Retina (tissue), 1 donor: ENCODE measurements at places on chromosomes 1 and 21.
A peak's percentile ranks its signal among the peaks of the same experiment; 100 is the strongest.

DNA sequence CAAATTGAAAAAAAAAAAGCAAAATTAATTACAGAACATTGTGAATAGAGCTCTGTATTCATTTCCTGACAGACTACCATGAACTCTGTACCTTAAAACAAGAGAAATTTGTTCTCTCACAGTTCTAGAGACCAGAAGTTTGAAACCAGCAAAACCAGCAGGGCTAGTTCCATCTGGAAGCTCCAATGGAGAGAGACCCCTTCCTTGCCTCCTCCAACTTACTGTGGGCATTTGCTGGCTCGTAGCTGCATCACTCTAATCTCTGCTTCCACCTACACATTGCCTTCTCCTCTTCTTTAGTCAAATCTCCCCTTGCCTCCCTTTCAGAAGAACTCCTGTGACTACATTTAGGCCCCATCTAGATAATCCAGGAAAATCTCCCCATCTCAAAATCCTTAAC lies 56.5 kb downstream of the SYDE2 start:
- DNase-seq, result no peak

DNA sequence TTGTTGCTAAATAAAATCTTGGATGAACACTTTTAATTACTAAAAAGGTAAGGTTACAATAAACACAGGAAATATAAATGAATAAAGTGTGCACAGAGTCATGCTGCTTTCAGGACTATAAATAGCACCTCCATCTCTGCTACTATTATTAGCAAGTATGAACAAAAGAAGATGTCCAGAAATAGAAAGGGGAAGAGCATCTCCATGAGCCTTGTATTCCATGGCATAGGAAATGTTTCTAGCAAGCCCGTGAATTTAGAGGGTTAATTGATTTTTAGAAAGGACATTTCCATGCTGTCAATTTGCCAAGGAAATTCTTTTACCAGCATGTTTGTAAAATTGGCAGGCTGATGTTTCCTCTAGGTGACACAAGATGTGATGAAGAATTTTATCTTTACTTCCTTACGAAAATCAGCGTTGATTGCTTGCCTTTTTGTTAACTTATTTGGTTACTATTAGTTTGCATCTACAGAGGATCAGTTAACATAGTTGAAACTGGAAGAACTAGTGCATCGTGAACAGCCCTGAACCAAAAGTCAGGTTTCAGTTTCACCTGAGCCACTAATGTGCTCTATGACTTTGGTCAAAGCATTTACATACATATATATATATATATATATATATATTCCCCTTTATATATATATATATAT lies 45.3 kb downstream of the NR5A2 start:
- no peak for DNase-seq

DNA sequence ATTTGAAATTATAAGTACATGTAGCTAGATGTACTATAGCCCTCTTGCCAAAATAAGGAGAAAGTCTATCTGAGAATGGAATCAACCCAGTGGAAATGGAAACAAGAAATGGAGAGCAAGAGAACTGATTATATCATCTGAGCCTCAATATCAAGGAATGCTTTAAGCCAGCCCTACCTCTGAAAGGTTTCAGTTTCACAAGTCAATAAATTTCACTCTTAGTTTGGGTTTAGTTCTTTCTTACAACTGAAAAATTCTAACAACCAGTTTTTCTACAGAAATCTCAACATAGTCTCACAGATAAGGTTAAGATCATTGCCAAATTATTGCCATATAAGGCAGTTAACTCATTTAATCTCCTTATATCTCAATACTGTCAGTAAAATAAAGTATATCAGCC lies 80.0 kb downstream of the EPS15 start:
- DNase-seq, result no peak

DNA sequence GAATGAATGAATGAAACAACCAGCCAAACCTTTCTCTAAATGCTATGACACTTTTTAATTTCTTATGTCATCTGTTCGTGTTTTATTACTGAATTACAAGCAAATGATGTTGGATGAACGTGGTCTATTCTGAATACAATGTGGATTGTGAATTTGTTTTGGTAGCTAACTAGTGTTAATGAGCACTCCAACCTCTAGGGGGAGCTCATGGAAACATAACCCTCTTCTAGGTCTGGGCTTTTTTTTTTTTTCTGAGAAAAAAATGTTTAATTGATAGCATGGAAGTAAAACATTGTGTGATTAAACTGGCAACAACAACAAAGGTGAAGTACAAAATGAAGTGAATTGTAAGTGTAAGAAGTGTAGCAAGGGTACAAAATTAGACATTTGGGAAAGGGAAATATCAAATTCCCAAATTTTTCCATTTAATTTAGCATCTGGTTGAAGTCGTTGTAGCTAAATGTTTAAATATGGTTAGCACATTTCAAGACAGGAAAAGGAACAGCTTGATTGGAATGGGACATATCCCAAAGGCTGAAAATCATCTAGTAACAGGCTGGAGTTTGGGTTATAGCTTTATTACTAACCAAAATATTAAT lies 42.6 kb upstream of the PTGS2 start:
- no peak for DNase-seq

DNA sequence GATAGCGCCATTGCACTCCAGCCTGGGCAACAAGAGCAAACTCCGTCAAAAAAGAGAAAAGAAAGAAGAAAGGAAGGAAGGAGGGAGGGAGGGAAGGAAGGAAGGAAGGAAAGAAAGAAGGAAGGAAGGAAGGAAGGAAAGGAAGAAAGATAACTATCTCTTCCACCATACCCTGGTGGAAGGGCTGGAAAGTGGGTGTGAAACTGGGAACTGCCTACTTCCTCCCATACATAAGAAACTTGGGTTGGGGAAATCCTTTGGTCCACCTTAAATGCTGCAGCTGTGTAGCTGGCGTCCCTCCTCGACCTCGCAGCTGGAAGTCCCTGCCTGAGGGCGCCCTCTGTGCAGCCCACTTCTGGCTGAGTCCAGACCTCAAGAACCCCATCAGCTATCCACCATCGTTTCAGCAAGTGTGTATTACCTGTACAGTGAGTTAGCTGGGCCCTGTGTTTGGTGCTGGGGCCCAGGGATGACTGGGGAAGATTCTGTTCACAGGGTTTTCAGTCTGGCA lies 4.6 kb upstream of the FAM167B start:
- peak; percentile 66 for DNase-seq

DNA sequence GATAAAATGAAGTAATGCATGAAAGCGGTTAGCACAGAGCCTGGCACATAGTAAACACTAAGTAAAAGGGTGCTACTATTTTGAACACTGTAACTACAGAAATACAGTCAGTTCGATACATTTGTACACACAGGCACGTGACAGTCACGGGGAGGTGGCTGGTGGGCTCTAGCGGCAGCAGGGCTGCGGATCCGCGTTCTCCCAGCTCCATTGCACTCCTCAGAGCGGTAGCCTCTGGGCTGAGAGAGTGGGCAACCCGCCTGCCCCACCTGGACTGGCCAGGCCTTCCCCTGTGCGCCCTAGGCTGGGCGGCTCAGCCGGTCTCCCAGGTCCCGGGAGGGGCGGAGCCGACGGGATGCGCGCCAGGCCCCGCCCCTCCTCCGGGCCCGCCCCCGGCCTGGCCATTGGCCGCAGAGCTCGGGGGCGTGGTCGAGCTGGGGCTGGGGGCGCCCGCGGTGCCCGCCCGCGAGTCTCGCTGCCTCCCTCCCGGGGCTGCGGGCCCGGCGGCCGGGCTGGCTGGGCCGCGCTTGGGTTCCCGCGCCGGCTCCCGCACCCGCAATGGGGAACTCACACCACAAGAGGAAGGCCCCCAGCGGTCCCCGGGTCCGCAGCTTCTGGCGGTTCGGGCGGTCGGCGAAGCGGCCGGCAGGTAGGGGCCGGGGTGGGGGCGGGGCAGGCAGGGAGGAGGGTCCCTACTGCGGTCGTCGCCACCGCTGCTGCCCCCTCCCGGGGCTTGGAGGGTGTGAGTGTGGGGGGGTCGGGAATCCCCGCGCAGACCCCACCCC lies 51.2 kb upstream of the SYNC start:
- DNase-seq, result peak; percentile 89

DNA sequence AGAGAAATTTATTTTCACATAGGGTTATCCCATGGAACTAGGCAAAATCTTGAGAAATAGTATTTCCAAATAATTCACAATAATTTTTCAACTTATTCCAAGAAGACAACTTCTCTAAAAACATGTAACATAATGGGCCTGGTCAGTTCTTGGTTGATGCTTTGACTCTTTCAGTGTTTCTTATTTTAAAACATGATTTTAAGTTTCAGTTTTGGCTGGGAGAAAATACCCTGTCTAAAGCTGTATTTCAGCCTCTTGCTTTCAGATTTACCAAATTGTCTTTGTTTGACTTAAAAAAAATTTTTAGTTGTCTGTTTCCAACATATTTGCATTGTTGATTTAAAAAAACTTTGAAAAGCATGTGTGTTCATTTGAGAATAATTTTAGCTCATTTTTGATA lies 5.1 kb downstream of the OR2T4 start:
- DNase-seq, result no peak

DNA sequence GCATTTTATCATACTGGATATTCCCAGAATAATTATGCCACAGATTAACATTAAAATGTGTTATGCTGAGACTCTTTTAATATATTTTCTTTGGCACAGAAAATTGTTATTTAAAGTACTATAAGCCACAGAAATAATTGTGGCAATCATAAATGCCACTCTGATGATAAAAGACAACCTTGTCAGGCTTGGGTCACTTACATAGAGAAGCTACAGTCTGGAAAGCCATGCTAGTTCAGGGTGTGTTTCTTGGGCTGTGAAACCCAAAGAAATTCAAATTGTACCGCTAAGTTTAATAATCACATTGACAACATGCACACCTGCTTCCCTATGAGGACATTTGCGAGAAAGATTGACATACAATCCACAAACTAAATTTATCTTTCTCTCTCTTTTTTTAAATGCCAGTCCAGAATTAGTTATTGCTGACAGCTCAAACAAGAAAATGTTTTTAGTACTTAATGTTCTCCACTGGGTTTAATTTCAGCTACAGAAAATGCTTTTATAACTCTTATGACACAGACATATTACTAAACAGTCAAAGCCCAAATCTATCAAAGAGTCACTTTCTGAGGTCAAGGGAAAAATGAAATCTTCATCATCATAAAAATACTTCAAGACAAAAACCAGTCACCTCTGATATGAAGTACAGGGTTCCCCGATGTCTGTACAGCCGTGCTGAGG lies 38.7 kb downstream of the TTC13 start:
- no peak for DNase-seq

- peak; percentile 29 for DNase-seq
Observed at GRCh38 chr1:203036537-203036936, 10.2 kb downstream of the PPFIA4 start.

GRCh38 chr1:231934797-231935196 lies 308.2 kb downstream of the DISC1 start:
- DNase-seq, result no peak

DNA sequence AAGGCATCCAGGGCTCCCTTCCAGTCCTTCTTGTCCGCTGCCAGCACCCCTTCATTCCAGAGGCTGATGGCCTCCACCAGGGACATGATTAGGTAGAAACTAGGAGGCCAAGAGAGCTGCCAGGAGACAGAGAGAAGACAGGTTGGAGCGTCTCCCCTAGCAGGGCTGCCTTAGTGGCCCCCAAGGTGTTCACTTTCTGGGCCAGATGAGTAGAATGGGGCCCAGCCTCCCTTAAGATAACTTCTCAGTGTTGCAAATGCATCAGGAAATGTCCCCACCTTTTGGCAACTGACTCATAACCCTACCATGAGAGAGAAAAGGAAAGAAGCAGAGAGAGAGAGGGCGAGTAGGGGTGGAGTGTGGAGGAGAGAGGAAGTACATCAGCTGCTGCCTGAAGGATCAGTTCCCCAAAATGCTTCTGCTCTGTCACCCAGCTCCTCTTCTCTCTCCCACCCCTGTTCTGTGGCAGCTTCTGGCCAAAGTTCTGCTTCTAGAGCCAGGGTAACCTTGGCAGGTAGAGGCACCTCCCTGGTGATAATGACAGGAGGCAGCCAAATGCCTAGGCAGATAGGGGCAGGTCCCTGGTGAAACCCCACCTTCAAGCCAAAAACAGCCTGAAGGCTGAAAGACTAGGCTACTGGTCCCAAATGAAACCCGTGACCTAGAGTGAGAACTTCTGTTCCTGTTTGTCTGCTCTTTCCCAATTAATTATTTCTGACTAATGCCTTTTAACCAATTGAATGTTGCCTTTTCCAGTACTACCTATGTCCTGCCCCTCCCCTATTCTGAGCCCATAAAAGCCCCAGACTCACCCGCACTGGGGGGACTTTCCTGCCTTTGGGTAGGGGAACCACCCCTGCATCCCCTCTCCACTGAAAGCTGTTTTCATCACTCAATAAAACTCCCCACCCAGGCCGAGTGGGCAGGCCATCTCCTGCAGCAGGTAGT lies at the start of gene NCF2:
Gene NCF2, minus strand, starts transcription at position 216 of the 948 bp plus-strand sequence. Its CDS starts 130 bp downstream, at position 86.
- DNase-seq, result no peak

DNA sequence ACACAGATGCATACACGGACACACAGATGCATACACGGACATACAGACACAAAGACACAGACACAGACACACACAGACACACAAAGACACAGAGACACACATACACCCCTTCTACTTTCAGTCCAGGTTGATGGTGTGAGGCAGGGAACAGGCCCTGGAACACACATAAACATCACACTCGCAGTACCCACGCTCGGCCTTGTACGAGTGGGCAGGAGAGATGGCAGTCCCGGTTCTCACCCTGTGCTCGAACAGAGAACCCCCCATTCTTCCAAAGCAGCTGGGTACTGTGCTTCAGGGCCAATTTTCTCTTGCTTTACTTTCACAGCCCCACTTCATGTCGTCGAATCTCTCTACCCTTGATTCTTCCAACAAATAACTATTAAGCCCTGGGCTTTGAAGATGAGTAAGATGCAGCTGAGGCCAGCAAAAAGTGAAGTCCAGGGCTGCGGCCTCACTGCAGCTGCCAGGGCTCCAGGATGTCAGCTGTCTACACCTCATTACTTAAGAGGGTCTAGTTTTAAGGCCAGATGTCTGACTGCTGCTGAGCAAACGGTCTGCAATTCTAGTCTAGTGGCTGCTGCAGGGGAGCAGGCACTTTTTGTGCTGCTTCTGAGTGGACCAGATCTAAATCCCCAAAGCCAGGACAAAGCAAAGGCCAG lies 90.1 kb downstream of the PGBD5 start:
- no peak for DNase-seq

DNA sequence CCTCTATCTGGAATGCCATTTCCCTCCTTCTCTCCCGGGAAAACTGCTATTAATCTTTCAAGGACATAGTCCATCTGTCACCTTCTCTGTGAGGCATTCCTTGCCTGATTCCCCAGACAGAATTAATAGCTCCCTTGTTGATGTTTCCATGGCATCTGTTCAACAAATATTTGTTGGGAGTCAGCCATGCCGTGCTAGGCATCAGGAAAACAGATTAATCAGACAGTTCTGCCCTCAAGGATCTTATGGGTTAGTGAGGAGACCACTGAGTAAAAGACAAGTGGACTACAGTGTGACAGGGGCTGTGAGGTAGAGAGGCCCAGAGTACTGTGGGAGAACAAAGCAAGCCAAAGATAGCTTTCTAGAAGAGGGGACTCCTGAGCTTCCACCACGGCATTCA lies 11.4 kb upstream of the MAGOH start:
- DNase-seq, result no peak

DNA sequence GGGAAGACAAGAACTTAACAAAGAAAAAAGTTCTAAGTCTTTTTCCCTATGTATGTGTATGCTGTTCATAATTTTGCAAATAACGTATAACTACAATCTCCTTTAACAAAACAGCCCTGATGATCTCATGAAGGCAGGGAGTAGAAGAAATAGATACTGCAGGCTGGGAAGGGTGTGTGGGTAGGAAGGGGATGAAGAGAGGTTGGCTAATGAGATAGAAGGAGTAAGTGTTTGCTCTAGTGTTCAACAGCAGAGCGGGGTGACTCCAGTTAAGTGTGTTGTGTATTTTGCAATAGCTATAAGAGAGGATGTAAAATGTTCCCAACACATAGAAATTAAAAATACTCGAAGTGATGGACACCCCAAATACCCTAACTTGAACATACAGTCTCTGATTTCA lies 20.1 kb downstream of the C1orf198 start:
- DNase-seq, result no peak
